Adrenal gland (tissue), 19 donors: ENCODE measurements at places on chromosomes 5 and 9. TPM values are rescaled to one million over a fixed set of nuclear protein-coding genes. Genes with fewer than 3 reads are reported as not detected.
A peak's percentile ranks its signal among the peaks of the same experiment; 100 is the strongest.

The CATSPER3 gene
- polyA plus RNA-seq, result 2.7 TPM

GRCh38 chr9:112755016-112755427 lies 4.5 kb downstream of the SNX30 start:
- DNase-seq, result no peak

GRCh38 chr9:14014218-14014617 lies 299.7 kb downstream of the NFIB start:
- DNase-seq, result no peak

DNA sequence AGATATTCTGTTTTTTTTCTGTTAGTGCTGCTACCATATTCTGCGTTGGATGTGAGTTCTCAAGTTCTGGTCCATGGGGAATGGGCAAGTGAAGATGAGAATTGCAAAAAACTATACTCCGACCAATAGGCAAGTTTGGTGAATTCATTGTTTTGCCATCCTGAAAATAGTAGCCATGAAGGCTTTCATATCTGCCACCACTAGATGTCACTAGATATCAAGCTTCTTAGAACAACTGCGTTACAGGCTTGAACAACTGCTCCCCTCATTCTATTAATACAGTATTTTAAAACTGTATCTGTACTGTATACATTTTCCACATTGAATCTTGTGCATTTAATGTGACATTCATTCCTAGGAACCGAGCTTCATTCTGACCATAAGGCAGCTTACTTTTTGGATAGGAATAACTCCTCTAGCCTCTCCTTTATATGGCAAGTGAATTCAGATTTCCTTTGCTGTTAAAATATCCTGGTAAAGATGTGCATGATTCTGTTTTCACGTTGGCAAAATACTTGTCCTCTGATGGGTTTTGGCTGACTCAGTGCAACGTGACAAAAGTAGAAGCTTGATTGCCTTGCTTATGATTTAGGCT lies 163.6 kb downstream of the SREK1 start:
- DNase-seq, result no peak

DNA sequence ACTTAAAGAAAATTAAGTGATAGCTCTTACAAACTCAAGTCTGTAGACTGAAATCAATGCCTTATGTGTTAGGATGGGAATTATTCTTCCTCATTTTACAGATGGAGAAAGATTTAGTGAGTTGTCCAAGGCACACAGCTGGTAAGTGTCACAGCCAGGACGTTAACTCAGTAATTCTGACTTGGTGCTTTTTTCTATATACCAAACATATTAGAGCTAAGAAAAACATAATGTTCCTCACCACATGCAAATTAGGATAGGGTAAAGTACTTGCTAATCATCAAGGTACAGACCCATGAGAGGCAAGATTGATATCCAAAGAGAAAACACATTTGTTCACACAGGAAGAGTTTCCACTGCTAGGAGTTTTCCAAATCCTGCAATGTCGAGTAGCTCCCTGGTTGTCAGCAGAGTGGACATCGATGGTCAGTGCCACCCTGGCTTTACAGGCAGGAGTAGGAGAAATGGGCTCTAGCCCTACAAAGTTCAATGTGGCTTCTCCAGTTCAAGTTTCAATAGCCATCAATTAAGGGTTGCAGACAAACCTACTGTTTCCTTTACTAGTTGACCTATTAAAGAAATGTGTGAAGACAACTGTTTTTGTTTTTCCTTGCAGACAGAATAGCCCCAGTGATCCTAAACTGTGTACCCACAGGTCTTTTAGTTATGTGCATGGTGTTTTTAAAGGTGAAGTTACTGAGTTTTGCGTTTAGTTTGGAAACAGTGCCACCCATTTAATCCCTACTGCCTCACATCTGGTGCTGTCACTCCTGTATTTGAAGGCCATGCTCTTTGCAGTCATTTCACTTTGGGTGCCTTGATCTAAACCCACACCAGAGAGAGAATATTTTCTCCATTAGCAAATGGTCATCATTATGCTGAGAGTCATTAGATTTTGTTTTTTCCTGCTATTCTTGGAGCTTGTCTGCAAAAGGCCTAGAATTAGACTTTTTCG lies 460.8 kb upstream of the SMARCA2 start:
- DNase-seq, result no peak

DNA sequence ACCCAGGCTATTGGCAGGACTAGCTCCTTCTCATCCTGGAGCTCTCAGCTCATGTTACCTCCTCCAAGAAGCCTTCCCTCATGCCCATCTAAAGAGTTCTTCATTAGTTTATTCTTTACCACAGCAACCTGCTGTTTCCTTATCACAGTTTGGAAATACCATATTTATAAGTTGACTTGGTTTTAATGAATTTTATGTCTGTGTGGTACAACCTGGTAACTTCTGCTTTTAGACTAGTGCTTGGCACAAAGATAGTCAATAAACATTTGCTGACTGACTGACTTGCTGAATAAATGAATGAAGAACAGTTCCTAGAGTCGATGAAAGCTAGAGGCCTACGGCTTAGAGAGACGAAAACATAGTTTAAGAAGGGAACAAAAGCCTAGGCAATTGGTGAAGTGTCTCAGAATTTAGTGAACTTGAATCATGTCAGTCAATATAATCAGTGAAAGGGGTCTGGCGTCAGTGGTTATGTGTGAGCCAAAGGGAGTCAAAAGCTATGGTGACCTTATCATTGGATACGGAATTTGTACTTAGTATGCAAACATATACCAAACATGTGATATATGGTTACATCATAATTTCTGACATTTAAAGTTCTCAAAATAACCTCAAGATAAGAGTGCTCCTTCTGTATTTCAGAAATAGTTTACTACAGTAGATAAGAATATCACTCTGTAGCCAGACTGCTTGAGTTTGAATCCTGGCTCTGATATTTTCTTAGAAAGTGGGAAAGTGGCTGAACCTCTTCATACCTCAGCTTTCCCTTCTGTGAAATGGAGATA lies 239.5 kb downstream of the MCTP1 start:
- DNase-seq, result no peak

DNA sequence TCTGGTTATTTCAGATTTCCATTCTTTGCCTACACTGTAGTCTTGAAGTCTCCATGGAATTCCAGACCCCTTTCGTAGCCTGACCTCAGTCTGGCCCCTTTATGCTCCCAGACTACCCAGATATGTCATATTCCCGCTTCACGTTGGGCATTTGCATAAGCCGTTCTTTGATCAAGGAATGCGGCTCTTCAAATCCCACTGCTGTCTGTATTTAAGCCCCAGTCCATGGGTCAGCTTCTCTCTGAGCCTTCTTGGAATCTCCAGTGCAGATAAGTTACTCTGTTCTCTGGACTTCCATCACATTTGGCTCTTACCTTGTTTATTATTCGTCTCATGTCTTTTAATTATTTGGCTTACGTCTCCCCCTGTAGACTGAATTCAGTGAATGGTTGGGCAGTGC lies 97.4 kb downstream of the PARP8 start:
- no peak for DNase-seq

- no peak for DNase-seq
Measured at GRCh38 chr5:173625673-173626504, 9.4 kb upstream of the BOD1 start.

DNA sequence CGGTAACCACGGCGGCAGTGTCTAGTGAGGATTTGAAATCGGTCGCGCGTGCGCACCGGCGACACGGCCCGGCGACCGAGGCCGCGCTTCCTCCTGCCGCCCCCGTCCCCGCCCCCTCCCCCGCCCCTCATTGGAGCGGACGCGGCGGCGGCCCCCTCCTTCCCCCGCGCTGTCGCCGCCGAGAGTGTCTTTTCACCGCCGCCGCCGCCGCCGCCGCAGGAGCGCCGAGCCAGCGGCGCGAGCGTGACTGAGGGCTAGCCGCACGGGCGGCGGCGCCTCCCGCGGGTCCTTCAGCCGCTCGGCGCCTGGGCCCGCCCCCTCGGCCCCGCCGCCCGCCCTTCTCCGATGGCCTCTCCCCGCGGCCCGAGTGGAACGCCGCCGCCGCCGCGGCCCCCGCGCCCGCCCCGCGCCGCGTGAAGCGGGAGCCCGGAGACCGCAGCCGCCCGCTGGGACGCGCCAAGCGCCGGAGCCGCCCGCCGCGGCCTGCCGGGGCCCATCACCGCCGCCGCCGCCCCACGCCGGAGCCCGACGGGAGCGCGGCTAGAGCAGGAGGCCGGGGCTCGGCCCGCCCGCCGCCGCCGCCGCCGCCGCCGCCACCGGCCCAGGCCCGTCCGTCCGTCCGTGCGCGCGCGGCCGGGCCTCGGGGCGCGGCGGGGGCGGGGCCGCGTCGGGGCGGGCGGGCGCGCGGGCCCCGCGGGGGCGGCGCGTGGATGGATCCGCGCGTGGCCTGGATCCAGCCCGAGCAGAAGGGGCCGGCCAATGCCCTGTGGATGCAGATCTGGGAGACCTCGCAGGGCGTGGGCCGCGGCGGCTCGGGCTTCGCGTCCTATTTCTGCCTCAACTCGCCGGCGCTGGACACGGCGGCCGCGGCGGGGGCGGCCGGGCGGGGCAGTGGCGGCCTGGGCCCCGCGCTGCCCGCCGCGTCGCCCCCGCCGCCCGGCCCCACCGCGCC lies at the start of gene TENT4A:
Gene TENT4A (plus strand): TSS at position 159 of the 952 bp plus-strand sequence. CDS start 552 bp downstream, at position 711.
- DNase-seq, result peak; percentile 44

The TICAM2 gene
- 2.3 TPM for polyA plus RNA-seq

The ENTPD2 gene
- not detected for polyA plus RNA-seq

The GMCL2 gene
- polyA plus RNA-seq, result not detected

The RAD23B gene
- 32.7 TPM for polyA plus RNA-seq

The LECT2 gene
- not detected for polyA plus RNA-seq

- no peak for DNase-seq
Measured at GRCh38 chr9:21491756-21492155, 9.6 kb upstream of the IFNE start.

GRCh38 chr9:93532141-93532540 lies 44.2 kb upstream of the PHF2 start:
- no peak for DNase-seq

DNA sequence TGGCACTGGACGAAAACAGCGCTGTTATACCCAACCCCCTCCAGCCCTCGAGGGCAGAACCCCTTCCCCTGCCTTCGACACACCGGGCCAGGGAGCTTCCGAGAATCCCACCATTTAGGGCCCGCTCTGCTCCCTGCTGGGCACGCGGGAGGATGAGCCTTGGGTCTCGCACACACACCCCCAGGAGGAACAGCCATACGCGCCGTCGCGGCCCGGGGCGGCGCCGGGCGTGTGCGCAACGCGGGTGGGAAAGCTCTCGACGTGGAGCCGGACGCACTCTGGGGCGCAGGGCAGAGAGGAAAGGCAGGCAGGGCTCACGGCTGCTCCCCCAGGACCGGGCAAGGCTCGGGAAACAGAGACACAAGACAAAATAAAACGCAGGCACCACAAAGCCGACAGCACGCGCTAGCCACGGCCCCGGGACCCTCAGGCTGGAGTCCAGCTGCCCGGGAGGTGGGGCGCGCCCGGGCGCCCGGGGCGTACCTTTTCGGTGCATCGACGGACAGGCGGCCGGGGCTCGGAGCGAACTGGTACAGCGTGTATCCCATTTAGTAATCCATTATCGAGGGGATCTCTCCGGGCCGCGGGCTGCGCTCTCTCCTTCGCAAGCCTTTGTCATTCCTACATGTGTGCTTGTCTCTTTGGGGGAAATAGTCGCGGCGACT lies 789 bp downstream of the SEMA6A start:
- peak; percentile 65 for DNase-seq

GRCh38 chr9:72996684-72997314 lies 43.9 kb upstream of the ALDH1A1 start:
- no peak for DNase-seq

The PCDHA3 gene
- polyA plus RNA-seq, result 0.24 TPM

- DNase-seq, result no peak
Measured at GRCh38 chr5:93255796-93256195, 325.2 kb downstream of the NR2F1-AS1 start.

DNA sequence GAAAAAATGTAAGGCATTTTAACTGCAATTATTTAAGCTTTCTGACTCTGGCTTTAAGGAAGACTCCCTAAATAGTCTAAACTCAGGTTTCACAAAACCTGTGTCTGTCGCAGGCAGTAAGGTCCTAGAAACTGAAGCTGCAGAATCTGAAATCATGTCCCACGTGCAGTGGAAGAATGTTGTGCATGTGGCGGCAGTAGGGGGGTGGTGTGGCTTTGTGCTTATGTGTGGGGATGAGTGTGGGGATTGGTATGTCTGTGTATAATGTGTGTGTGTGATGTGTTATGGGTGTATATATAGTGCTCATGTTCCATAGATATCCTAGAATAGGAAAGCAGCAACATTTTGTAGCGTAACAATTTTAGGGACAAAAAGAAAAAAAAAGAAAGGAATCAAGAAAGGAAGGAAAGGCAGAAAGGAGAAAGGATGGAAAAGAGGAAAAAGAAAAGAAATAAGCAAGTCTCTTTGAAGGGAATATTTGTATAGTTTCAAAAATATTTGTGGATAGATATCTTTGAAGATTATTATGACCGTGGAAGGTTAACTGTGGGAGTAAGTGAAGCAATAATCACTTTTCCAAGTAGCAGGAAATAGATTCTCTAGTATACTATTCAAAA lies 6.6 kb downstream of the ANKDD1B start:
- no peak for DNase-seq

DNA sequence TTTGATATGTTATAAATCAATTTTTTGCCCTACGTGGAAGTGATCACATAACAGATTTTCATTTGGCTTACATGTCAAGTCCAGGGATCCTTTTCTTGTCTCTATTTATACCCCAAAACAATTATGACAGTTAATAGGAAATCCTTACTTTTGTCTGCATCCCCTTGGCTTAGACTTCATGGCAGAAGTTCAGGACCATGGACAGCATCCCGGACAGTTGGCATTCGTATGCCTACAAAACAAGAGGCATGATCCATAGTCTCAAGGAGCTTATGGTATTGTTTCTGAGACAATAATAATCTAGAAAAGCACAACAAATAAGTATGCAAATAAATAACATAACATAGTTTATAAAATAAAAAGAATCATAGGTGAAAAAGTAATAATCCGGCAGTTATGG lies 214.3 kb upstream of the GRIA1 start:
- peak; percentile 25 for DNase-seq

The GADD45G gene
- 294 TPM for polyA plus RNA-seq

The SPOCK1 gene
- 32.0 TPM for polyA plus RNA-seq

DNA sequence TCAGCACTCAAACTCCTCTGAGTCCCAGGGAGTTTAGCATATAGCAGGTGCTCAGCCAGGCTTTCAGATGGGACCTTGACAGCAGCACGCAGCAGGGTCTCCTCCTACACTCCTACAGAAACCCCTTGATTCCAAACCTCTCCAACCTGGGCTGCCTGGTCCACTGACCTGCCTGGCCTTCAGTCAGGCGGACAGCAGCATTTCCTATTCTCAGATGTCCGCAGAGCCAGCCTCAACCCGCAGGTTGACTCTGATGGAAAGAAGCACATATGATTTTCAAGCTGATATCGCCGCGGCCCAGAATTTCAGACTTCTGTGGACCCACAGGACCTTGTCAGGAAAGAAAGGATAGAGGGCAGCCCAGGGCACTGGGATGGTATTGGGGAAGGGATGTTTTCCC lies 5.3 kb upstream of the SLC25A48 start:
- DNase-seq, result no peak

GRCh38 chr5:133297293-133297692 lies 245.5 kb downstream of the HSPA4 start:
- no peak for DNase-seq

DNA sequence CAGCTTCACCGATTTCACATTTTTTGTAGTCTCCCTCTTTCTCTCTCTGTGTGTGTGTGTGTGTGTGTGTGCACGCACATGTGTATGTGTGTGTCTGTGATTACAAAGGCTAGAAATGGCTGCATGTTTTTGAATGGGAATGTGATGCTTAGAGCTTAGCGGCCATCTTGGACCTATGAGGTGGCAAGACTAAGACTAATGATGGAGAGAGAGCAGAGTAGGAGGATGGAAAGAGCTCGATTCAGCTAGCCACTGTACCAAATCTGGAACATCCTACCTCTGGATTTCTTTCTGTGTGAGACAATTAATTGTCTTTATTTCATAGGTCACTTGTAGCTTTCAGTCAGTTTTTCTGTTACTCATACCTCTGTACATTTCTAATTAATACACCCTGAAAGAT lies 205.1 kb downstream of the PCSK1 start:
- no peak for DNase-seq
